Breast epithelium (tissue), 4 donors: ENCODE measurements at places on chromosomes 3 and 15.

GRCh38 chr3:54988838-54989630 lies 61.2 kb upstream of the LRTM1 start:
- DNase-seq, result no peak

DNA sequence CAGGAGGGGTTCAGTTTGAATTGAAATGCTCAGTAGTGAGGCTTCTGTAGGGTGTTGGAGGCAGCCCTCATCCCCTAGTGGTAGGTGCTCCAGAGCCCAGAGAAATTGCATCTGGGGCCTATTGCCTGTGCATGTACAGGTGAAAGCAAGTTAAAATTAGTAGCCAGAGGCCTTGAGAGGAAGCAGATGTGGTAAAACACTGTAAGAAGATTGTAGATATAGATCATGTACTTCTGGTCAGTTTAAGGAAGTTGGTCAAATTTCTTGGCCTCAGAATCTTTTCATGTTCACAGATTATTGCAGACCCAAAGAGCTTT lies 34.6 kb downstream of the IGSF10 start:
- DNase-seq, result no peak

DNA sequence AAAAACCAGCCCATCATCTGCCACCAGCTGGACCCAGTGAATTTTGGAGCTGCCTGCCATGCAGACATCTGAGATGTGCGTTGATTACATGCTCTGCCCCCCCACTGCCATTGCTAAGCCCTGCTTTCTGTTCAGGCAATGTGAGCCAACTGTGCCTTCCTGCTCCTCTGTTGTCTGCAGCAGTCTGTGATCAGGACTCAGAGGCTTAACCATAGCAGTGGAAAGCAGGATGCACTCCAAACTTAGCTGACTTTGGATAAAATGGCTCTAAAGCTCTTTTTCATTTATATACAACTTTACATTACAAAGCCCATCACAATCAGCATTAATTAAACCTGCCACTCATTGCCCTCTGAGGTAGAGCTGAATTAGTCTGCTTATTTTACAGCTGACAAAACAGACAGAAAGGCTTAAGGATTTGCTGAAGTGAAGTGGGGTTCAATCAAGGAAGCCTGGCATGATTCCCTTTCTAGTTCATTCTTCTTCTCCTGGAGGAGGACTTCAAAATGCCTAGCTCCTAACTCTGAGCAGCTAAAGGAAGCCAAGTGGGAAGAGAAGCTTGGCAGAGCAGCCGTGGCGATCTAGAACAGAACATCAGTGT lies 15.7 kb upstream of the RPS27L start:
- DNase-seq, result no peak

- DNase-seq, result no peak
Observed at GRCh38 chr3:185311991-185312390, 50.9 kb upstream of the MAP3K13 start.

DNA sequence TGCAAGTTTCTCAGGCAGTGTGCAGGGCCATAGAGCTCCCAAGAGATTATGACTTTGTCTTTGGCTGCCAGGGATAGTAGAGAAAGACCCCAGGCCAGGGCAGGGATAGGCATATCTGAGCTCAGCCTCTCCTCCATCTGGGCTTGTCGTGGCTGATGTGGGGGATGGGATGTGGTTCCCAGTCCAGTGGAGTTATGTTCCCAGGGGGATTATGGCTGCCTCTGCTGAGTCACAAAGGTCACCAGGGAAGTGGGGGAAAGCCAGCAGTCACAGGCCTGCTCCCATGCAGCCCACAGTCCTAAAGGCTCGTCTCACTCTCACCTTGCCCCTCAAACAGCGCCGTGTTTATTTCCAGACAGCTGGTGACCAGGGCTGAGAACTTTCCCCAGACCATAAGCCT lies 354.9 kb downstream of the SI start:
- no peak for DNase-seq

DNA sequence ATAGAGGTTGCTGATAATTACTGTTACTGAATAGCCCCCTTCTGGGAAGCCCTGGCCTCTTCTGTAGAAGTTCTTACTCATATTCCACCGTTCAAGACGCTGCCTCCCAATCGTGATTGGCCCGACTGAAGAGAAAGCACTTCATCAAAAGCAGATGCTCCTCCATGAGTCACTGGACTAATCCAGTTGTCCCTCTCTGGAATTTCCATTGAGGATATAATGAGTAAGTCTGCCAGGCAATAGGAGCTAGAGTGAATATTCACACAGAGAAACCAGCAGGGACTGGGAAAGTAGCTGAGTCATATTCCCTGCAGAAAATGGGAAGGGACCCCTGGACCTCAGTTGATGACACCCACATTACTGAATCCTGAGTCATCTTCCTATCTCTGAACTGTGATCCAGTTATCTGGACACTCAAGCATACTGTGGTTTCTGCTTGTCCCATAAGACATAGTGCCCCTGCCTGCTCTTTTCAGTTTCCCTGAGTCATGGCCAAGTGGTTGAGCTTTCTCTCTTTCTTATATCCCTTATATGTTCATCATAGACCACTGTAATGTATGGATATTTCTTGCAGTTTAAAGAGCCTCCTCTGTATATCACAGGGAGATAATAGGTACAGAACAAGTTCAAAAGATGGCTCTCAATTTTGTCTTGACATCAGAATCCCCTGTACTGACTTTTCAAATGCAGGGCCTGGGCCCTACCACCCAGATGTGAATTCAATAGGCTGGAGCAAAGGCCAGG lies 151.2 kb upstream of the CDIN1 start:
- DNase-seq, result no peak

DNA sequence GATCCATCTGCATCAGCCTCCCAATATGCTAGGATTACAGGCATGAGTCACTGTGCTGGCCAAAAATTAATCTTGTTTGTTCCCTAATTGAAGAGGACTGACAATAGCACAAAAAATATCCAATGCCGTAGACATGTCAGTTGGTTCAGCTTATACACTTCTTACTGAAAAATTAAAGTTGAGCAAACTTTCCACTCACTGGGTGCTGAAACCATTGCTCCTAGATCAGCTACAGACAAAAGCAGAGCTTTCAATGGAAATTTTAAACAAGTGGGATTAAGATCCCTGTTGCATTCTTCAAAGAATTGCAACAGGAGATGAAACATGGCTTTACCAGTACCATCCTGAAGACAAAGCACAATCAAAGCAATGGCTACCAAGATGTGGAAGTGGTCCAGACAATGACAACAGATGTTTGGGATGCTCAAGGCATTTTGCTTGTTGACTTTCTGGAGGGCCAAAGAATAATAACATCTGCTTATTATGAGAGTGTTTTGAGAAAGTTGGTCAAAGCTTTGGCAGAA lies 16.0 kb downstream of the ISLR2 start:
- no peak for DNase-seq

- DNase-seq, result no peak
Observed at GRCh38 chr3:38001456-38002081, 11.0 kb downstream of the VILL start.

DNA sequence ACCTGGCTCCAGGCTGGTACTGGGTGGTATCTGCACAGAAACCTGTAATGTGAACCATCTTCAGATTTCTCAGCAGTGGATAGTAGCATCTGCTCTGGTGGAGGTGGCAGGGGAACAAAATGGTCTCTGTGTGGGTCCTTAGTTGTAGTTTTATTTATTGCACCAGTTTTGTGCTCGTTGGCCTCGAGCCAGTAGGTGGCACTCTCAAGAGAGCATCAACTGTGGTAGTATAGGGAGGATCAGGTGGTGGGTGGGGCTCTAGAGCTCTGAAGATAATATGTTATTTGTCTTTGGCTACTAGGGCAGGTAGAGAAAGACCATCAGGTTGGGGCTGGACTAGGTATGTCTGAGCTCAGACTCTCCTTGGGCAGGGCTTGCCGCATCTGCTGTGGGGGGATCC lies 254.0 kb upstream of the GPR149 start:
- no peak for DNase-seq

GRCh38 chr3:87228316-87228715 lies 1.2 kb downstream of the CHMP2B start:
- DNase-seq, result no peak

DNA sequence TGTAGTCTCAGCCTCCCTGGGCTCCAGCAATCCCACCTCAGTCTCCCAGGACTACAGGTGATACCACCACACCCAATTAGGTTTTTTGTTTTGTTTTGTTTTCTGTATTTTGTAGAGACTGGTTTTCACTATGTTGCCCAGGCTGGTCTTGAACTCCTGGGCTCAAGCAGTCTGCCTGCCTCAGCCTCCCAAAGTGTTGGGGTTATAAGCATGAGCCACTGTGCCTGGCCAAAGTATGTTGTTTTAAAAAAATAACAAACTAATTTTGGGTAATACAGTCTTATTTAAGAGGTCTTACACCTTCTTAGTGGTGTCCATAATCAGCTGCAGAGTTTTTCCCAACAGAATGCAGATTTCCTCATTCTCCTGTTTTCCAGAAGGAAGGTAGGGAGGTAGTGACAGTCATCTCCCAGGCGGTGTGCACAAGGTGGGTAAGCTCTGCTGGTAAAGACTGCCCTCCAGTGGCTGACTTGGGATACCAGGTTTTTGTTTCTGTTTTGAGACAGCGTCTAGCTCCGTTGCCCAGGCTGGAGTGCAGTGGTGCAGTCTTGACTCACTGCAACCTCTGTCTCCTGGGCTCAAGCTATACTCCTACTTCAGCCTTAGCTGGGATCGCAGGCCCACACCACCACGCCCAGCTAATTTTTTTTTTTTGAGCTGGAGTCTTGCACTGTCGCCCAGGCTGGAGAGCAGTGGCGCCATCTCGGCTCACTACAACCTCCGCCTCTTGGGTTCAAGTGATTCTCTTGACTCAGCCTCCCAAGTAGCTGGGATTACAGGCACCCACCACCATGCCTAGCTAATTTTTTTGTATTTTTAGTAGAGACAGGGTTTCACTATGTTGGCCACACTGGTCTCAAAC lies 58.4 kb downstream of the MAP6D1 start:
- DNase-seq, result peak; percentile 57

DNA sequence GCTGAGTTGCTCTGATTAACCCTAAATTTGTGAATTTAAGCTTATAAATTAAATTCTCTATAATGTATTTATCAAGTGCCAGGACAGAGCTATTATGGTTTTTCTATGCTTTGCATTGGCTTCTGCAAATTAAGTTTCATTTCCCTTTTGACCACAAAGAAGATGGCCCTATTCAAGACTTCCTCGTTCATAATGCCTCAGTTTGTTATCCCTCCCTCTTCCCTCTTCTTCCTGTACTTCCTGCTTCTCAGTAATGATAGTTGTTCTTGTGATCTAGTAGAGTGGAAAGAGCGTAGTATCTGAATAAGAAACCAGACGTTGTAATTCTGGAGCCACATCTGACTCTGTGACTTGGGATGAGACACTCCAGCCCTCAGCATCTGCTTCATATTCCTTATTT lies 118.7 kb downstream of the CACNA1D start:
- no peak for DNase-seq

DNA sequence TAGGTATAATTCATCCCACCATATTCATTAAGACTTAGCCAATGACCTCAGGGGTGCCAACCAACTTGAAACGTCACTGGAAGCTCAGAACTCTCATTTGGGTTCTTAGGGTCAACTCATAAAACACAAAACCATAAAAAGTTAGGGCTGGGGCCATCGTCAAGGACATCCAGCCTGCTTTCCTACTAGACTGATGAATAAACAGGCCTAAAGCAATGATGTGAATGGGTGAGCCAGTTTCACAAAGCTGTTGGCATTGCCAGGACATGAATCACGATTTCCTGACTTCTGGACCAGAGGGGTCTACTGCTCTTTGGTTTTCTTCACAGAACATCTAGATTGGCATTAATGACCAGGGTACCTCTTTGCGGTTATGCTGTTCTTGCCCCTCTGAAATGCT lies 64.7 kb downstream of the EOMES start:
- no peak for DNase-seq

DNA sequence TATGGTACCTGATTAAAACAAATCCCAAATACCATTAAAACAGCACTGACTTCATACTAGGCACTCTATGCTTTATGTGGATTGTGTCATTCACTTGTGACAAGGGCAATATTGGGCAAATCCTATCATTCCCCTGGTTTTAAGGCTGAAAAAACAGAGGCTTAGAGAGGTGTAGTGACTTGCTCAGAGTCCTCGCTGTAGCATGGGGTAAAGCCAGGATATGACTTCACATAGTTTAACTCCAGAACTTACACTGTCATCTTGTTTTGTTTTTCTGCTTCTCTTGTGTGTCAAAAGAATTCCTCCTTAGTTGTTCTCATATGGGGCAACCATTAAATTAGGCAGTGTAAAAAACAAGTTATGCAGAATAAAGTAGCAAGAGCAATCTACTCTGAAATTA lies 40.3 kb upstream of the ICE2 start:
- no peak for DNase-seq

- no peak for DNase-seq
Observed at GRCh38 chr3:14133188-14133800, 8.4 kb downstream of the TMEM43 start.

GRCh38 chr3:72590732-72591221 lies 257.5 kb downstream of the SHQ1 start:
- no peak for DNase-seq

- DNase-seq, result no peak
Observed at GRCh38 chr3:42257007-42257406, 9.0 kb downstream of the CCK start.

DNA sequence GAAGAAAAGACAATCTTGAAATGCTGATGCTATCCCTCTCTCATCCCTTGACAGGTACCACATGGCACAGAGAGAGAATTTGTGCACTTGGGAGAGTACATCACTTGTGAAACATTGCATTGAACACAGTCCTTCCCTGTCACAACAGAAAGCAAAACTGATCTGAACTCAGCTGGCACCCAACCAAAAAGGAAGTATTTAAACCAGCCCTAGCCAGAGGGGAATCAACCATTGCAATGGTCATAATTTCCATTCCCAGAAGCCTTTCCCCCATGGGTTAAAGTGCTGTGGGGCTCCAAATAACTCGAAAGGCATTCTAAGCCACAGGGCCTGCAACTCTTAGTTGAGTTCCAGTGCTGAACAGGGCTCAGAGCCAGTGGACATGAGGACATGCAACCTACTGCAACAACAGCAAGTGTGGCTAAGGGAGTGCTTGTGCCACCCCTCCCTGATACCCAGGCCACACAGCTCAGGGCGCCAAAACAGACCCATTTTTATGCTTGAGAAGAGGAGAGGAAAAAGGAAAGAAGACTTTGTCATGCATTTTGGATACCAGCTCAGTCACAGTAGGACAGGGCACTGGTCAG lies 530.8 kb upstream of the BCHE start:
- DNase-seq, result no peak

GRCh38 chr3:89300981-89301380 lies 193.6 kb downstream of the EPHA3 start:
- no peak for DNase-seq

GRCh38 chr3:156605686-156606605 lies 51.0 kb upstream of the SSR3 start:
- no peak for DNase-seq

- DNase-seq, result no peak
Observed at GRCh38 chr3:146814601-146815315, 209.6 kb upstream of the PLSCR5 start.

- DNase-seq, result no peak
Observed at GRCh38 chr15:69002783-69003182, 11.7 kb upstream of the NOX5 start.
